Pulmonary artery endothelial cell (primary cell): ENCODE measurements at places on chromosomes 7 and 10.

GRCh38 chr10:45444976-45445898, 71.2 kb downstream of the ALOX5 start:
- no peak for DNase-seq

GRCh38 chr10:5930272-5930671, 40.2 kb downstream of the FBH1 start:
- no peak for DNase-seq

DNA sequence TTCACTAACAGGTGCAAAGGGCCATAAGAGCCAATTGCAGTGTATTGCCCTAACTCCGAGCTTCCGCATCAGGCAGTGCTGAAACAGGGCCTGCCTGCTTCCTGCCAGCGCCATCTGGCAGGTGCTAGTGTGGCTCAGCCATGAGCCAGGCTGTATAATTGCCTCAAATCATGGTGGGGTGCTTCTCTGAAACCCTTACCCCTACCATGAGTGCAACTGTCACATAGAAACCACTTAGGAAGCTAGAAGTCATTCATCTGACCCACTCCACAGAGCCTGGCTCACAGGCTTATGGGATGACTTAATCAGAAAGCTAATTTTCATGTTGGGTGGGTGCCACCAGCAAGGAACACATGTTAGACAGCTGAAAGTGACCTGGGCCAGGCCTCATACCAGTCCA, 133.3 kb upstream of the LAMB4 start:
- DNase-seq = no peak

- DNase-seq = no peak
These were observed 494.7 kb downstream of the SDK1 start for GRCh38 chr7:3795781-3796180.

DNA sequence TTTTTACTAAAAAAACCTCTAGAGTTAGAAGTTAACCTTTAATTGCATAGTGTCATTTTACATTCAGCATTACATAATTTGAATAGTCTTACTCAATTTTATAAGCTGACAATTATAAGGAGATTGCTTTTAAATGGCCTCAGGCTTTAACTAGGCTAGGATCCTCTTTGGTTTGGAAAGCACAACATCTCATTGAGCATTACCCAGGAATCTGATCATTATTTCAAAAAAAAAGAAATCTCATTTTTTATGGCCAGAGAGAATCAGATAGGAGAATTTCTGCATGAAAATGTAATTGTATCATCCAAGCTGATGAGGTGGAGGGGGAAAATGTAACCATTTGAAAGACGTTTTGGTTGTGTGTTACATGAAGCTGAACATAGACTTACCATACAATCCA, 324.9 kb upstream of the POT1 start:
- no peak for DNase-seq

- no peak for DNase-seq
These were observed 299.0 kb downstream of the HGF start for GRCh38 chr7:81470724-81471379.

GRCh38 chr7:117064688-117065087, 111.4 kb downstream of the ST7 start:
- no peak for DNase-seq

GRCh38 chr7:3805151-3805550, 504.1 kb downstream of the SDK1 start:
- peak; percentile 60 for DNase-seq

DNA sequence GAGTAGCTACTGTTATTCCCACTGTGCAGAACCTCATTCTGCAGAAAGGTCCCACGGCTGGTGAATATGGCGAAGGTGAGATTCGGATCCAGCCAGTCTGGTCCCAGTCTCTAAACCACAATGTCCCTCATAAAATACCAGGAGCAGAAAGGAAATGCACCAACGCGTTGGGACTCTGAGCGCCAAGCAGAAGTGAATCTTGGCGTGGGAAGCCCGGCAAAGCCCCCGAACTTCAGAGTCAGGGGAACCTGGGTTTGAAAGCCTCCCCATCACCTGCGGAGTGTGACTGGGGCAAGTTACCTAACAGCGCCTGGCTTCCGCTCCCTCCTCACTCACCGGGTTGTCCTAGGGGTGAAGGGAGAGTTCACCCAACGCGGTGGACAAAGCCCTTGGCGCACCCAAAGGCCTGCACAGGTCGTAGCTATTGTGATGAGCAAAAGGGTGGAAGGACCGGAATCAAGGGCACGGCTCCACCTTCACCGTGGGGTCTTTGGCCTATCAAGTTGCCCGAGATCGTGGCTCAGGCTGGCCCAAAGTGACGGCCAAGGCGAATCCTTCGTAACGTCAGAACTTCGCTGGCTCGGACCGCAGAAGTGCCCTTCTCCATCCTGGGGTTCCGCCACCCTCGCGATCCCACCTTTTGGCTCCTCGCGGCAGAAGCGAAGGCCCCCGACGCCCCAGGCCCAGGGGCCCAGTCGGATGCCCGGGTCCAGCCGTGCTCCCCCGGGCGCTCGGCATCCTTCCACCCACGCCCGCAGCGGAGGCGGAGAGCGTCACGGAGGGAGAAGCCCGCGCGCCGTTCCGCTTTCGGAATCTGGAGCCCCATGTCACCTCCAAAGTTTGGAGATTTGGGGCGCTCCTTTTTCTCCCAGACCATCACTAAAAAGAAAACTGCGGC, 811 bp downstream of the RGS10 start:
- DNase-seq = no peak

GRCh38 chr10:61350068-61350467, 103.1 kb downstream of the TMEM26 start:
- no peak for DNase-seq

- no peak for DNase-seq
These were observed 45.5 kb downstream of the UBE2H start for GRCh38 chr7:129907122-129907736.
